Midbrain (tissue), 1 donor: ENCODE measurements at places on chromosomes 3 and 15.

GRCh38 chr15:75215107-75216004 is 13.7 kb downstream of the C15orf39 start:
- DNase-seq, result no peak

GRCh38 chr3:181909241-181909640 is 197.5 kb downstream of the SOX2 start:
- no peak for DNase-seq

DNA sequence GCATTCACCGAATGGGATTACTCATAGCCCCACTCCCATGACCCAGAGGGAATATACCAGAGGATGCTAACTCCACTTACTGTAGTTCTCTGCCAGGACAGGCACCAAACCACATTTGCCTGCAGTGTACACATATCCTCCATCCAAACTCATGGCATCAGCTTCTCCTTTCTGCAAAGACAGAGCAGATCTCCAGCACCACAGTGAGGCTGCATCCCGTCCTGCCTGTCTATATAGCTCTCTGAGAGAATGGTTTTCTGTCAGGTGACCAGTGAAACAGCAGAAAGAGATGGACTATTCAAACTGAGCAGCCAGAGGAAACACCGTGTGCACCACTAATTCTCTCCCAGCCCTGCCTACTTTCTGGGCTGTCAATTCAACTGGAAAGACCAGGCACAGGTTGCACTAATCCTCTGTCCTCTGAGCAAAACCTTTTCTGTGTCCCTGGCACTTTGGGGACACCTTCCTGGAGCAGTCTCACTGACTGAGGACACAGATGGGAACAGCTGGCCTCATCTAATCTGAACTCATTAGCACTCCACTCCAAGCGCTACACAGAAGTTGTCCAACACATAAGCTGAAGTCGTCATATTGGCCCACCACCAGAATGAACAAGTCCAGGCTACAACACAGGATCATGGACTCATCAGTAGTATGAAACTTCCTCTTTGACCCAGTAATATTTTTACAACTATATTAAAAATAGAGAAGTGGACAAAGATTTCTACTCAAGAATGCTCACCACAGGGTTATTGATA is 17.3 kb downstream of the LTF start:
- DNase-seq, result no peak

DNA sequence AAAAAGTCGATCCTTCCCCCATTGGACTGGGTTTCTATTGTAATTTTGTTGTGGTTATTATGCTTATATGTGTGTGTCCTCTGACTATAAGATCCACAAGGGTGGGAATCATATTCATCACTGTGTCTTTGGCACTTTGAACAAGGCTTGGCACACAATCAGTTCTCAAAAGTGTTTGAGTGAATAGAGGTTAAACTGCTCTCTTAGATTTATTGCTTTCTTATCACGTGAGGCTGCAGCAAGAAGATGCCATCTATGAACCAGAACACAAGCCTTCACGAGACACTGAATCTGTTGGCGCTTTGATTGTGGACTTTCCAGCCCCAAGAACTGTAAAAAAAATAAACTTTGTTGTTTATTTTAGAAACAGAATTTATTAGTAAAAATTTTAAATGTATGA is 295.0 kb upstream of the MDFIC2 start:
- no peak for DNase-seq

GRCh38 chr3:58637509-58637908 is 29.1 kb downstream of the FAM3D start:
- no peak for DNase-seq

- no peak for DNase-seq
Measured at GRCh38 chr3:105864212-105864611, 4.6 kb downstream of the CBLB start.

DNA sequence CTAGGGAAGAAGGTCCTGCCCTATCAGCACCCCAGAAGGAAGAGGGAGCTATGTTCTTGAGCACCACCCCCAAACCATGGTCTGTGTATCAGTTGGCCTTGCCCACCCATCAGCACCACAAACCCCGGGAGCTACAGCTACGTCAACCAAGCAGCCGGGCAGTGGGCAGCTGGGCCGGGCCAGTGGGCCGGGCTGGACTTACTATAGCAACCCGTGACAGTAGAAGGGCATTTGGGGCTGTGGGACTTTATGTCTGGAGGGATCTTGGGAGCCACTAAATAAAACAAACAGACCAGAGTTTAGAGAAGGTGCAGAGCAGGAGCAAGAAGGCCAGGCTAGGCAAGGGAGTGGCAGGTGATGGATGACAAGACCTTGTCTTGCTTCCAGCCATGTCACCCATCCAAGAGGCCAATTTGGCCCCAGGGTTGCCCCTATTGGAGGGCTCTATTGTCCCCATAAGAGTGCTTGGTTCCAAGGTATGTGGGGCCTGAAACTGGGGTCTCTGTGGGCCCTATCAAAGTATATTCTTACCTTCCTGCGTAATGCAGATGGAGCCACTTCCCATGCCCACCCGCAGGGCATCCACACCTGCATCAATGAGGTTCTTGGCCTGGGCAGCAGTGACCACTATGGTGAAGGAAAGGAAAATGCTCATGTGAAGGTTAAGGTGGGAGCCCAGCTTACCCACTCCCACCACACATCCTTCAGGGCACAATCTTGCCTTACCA is 3.2 kb downstream of the IMPDH2 start:
- no peak for DNase-seq

DNA sequence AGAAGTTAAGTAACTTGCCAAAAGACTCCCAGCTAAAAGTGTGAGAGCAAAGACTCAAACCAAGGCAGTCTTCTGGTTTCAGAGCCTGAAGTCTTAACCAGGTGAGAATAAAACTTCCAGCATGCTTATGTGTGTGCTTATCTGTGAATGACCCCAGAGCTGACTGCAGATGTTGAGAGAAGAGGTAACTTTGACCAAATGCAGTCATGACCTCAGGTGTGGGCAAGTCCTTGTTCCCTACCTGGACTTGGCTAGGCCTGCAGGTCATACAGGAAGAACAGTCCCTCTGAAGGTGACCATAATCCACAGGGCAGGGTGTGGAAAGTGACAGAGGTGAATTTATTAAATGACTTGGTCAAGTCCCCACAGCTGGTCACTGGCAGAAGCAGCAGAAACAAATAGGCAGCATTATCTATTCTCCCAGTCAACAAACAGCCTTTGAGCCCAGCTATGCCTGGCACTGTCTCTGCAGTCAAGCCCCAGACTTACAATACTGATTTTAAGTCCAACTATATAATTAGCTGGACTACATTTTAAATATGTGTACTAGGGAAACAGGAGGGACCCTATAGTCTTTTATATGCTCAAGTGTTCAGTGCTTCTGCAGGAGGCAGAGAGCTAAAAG is 3.0 kb upstream of the CPEB1 start:
- peak; percentile 77 for DNase-seq

- DNase-seq, result no peak
Measured at GRCh38 chr3:26592451-26592850, 30.1 kb upstream of the LRRC3B start.

DNA sequence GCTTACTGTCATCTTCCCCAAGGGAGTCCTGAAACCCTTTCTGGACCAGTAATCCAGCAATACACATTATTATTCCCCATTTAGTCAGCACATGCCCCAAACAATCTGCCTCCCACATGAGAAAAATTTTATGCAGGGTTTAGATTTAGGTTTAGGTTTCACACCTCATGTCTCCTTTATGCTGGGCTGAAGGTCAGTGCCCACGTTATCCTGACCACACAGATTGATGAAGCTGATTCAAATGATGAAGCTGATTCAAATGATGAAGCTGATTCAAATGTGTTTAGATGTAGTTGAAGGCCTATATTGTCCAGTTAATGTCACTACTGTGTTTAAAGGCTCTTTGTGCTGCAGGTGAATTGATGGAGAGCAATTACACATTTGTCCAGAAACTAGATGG is 18.1 kb upstream of the ZBED2 start:
- DNase-seq, result no peak

- DNase-seq, result no peak
Measured at GRCh38 chr15:29046281-29046810, 160.6 kb downstream of the APBA2 start.

- peak; percentile 27 for DNase-seq
Measured at GRCh38 chr15:73631915-73632669, 1.1 kb downstream of the NPTN start.

DNA sequence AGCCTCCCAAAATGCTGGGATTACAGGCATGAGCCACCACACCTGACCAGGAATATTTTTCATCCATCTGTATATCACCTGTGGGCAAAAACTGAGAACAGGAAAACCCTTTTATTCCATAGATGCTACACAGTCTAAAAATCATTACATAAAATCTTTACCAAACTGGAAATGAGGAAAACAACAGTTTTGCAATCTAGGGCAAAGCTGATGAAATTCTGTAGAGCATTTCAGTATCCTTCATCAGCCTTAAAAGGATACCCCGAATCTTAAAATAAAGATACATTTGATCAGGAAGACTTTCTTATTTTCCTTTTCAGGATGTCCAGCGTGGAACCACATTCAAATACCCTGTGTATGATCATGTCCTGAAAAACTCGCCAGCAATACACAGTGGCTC is 7.1 kb downstream of the SIAH2 start:
- DNase-seq, result no peak

GRCh38 chr3:16338999-16339398 is 74.0 kb downstream of the OXNAD1 start:
- DNase-seq, result no peak

- DNase-seq, result no peak
Measured at GRCh38 chr3:49509028-49509561, 39.0 kb downstream of the DAG1 start.

DNA sequence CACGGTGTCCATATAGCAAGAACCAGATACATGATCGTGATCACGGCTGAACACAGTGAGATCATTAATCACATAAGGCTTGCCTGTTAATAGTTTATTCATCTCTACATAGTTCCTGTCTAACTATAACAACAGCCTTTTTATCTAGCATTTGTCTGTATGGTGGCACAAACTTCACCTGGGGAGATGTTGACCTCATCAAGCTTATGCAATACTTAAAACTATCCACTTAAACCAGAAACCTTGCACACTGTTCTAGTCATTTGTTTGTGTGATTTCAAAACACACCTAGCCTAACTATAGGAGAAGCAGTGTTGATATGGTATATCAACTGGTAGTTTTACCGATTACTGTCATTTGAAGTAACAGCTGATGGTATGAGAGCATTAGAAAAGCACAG is 124.8 kb downstream of the VPS13C start:
- no peak for DNase-seq

- peak; percentile 87 for DNase-seq
Measured at GRCh38 chr3:44648564-44649229, at the start of gene ZNF35. ZNF35 (plus strand) TSS chr3:44648732; CDS start chr3:44651068, 2,336 bp downstream.

DNA sequence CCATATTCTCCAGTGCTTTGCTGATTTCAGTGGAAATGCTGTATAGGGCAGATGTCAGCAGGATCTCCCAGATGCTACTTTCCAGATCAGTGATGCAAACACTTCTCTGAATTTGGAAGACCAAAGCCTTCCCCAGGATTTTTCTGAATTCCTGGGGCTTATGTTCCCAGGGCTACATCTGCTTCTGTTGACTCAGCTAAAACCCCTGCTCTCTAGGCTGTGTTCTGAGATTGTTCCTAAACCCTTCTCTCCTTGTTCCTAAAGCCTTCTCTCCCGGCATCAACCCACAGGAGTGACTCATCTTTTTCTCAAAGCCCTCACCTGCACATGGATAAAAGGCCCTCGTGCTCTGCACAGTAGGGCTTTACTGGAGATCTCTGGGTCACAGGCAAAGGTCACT is 35.5 kb downstream of the FAH start:
- DNase-seq, result no peak

DNA sequence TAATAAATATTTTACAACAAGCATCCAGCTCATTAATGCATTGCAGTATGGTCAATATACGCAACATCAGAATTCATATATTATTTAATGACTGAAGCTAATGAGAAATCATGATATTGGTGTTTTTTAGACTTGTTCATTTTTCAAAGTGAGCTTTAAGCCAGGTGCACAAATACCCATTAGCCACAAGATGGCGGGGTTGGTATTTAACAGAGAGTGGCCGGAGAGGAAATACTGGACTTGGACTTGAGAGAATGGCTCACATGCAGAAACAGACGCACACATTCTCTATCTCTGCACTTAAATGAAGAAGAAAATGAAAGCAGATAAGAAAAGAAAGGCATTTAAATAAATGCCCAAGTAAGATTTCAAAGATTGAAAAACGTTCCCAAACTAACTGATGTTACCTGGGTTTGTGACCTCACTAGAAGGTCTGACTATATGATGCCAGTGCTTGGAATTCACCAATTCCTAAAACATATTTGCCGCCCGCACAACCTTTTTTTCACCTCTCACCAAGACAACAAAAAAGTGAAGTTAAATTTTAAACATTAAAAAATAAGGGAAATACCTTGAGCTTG is 21.2 kb upstream of the CRBN start:
- peak; percentile 68 for DNase-seq

DNA sequence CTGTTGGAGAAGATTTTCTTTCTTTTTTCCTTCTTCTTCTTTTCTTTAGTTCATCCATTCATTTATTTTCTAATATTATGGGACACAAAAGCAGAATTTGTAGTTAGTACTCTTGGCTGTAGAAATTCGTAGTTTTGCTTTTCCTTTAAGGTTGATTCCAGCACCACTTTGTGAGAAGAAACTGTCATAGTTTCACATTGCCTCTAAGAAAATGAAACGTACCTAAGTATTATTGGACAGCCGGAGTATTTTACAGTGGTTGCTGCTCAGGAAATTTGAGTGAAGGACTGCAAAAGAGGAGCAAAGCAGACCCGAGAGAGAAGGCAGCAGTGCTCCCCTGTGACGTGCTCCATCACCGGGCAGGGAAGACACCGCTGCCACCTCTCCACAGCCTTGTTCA is 48.1 kb downstream of the PLCL2 start:
- no peak for DNase-seq

- peak; percentile 65 for DNase-seq
Measured at GRCh38 chr15:64681424-64682024, 93.9 kb downstream of the RBPMS2 start.

GRCh38 chr3:11514191-11514821 is 129.4 kb downstream of the VGLL4 start:
- no peak for DNase-seq

DNA sequence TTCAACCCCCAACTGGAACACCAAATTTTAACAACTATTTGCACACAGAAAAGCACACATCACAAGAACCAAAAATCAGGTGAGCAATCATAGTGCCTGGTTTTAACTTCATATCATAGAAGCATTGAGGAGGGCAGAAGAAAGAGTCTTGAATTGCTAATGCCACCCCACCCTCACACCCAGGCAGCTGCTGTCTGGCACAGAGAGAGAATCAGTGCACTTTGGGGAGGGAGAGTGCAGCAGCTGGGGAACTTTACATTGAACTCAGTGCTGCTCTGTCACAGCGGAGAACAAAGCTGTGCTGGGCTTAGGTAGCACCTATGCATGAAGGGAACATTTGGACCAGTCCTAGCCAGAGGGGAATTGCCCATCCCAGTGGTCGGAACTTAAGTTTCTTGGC is 76.0 kb upstream of the KBTBD8 start:
- no peak for DNase-seq

- DNase-seq, result no peak
Measured at GRCh38 chr3:195181741-195182469, 89.1 kb downstream of the XXYLT1 start.
